ENCODE measurements at places on chromosomes 2 and 18.
A peak's percentile ranks its signal among the peaks of the same experiment; 100 is the strongest.

DNA sequence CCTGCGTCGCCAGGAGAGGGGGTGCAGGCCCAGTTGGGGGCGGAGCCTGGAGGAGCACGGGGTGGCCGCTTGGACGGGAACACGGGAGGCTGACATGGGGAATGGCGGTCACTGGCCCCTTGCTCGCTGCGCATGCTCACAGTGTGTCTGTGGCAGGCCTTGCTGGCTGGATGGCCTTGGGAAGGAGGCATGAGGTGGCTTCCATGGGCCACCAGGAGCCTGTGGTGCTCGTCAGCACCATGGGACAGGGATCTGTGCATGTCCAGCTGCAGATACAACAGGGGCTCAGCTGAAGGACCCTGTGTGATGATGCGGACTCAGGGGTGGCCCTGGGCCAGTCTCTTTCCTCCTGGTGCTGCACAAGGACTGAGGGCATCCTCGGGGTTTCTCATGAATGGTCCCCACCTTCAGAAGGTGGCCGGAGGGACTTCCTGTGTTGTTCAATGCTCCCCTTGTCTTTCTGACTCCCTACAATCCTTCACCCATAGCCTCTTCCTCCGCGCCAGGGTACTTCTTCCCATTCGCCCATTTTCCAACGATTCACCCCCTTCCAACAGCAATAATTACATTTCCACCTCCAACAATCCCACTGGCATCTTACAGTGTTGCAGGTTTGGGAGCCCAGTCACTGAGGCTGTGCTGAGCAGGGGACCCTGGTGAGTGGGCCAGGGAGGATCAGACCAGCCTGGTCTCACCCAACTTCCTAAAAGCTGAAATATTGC lies 3.4 kb upstream of the SP140L start:
- DNase-seq: no peak

DNA sequence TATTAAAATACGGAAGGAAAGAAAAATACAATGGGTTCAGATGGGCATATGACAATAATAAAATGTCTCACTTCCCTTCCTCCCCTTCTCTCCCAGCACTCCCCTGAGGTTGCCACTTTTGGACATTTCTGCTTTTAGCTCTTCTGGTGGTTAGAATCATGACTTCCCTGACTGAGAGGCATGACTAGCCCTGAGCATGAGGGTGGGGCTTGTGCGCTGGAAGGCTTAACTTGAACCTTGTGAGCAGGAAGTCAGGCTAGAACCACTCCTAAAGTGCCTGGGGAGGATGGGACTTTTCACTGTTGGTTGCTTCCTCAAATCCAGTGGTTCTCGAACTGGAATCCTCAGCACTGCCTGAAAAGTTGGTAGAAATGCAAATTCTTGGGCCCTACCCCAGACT lies 19.7 kb upstream of the ARHGAP25 start:
- DNase-seq: peak; percentile 41

DNA sequence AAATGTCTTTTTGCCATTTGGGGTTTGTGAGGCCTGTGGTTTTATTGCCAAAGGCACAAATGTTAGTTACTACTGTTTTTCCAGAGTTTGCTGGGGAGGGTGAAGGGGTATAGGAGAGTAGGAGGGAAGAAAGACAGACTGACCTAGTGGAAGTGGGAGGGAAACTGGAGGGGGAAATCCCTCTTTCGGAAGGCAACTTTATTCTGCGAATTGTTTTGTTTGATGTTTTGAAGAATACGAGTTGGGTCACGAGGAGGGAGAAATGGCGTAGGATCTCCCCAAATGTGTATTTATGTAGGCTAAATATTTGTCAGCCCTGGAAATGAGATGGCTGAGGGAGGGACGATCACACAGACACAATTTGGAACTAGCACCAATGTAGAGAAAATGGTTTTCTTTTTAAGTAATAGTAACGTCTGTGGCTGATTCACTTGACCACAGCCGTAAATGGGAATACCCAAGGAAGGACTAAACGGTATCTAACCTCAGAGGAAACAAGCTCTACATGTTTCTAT lies 172.3 kb downstream of the ICOS start:
- no peak for DNase-seq

GRCh38 chr2:231429901-231430300 lies 34.4 kb downstream of the NCL start:
- no peak for DNase-seq

GRCh38 chr2:195532628-195533271 lies 124.3 kb upstream of the SLC39A10 start:
- DNase-seq: no peak

All from epithelial cell of esophagus (primary cell).